Activated CD4-positive, alpha-beta T cell treated with anti-CD3 and anti-CD28 coated beads, Interleukin-2, amount 50 U/mL, for 24 hours (primary cell): ENCODE measurements at places on chromosomes 11 and 22.

DNA sequence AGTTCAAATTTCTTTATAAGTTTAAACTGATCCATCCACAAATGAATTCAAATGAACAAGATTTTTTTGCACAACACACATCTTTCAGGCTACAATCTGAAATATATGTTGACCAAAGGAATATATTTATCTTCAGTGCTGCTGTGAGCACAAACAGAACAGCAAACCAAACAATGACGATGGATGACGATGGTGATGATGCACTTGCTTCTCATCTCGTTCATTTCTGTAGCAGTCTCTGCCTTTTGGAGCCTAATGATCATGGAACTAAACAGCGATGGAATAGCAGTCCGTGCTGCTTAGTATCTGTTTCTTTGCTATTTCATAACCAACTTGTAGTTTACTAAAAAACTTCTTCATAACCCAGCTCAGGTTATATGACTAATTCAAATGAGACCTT, 220.7 kb upstream of the BLID start:
- no peak for DNase-seq

DNA sequence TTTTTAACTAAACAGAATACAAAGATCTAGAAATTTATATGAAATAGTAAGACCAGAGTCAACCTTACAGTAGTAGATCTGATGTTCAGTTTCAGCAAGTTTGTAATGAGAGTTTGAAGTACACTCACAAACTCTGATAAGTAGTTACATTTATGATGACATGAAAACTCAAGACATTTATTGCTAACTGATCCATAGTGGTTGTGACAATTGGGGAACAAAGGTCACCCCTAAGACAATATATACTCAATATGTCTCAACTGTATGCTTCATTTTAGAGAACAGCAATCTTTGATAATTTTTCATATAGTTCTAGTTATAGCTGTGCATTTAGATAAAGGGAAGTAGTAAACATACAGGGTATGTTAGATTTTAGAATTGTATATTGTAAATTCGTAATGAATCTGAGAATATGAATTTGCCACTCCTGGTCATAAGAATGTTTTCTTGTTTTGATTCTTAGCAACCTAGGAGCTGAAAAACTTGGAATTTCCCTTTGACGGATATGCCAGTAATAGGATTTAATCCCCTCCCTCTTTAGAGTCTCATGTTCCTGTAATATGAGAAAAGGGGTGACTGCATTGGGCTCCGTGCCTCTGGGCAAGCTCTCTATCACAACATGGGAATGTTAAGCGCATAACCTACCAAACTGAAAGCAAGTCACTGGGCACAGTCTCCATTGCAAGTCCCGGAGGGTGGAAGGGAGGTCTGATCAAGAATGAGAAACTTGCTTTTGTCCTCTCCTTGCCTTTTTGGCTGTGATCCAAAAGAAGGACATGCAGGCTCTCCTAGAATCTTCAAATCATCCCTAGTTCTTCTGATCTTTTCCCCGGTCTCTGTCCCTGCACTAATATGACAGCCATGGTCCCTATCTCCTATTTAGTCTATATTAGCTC, 11.4 kb downstream of the OR10D3 start:
- DNase-seq: no peak

DNA sequence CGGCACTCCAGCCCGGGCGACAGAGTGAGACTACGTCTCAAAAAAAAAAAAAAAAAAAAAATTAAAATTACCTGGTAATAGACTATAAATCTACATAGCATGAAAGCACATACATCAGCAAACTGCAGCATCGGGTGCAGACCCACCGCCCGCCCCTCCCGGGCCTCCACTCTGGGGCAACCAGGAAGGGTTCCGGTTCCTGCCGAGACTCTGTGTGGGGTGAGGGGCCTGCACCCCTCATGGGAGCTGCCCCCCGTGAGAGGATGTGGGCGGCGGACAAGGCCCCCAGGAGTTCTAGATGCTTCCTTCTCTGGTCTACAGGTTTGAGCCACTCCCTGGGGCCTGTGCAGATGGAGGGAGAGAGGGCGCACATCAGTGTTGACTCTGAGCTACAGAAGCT, 9.1 kb downstream of the DRD4 start:
- DNase-seq: no peak

DNA sequence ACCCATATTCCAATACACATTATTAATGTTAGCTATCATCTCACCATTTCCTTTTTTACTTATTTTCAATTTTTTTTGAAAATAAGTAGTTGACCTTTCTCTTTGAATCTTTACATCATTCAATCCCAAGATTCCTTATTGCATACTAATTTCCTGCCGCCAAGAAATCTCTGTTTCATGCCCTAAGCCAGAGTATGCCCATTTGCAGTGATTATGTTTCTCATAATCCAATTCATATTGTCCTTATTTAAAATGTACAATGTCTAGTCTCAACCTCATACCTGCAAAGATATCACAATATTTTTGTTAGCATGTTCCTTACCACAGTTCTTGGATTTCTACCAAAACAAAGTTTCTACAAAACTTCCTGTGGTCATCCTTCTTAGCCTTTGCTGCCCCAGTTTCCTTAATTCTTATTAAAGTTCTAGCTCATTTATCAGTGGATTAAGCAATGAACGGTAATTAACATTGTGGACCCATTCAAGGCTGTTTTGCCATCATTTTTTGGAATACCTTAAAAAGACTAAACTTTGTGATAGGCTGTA, 75.3 kb downstream of the CD44 start:
- no peak for DNase-seq

- DNase-seq: no peak
Measured at GRCh38 chr11:17684550-17684949, 34.8 kb upstream of the MYOD1 start.

DNA sequence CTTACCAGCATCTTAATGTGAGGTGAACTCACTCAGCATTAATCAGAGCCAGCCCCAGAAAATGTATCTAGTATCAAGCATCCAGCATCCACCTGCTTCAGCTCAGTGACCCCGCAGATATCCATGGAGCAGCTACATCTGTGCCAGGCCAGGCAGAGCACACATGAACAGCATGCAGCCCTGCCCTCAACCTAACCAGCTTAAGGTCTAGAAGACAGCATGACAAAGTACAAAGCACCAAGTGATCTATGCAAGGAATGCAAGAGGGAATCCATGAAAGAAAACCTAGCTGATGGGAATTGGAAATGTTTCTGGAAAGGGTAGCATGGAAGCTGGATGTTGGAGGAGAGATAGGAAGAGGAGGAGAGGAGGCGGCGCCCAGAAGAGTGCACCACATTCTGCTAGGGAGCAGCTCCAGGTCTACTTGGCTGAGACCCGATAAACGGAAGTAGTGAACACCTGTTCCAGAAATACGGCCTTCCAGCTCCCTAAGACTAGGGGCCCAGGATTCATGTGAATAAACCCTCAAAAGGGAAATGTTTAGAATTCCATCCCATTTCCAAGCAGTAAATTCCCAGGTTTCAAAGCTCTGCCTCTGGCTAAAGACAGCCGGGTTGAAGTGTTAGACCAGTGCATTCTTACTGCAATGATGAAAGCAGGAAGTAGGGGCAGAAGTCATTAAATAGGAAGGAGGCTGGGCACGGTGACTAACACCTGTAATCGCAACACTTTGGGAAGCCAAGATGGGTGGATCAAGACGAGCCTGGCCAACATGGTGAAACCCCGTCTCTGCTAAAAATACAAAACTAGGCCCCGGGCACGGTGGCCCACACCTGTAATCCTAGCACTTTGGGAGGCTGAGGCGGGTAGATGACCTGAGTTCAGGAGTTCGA, 23.5 kb upstream of the L3MBTL2 start:
- DNase-seq: no peak

DNA sequence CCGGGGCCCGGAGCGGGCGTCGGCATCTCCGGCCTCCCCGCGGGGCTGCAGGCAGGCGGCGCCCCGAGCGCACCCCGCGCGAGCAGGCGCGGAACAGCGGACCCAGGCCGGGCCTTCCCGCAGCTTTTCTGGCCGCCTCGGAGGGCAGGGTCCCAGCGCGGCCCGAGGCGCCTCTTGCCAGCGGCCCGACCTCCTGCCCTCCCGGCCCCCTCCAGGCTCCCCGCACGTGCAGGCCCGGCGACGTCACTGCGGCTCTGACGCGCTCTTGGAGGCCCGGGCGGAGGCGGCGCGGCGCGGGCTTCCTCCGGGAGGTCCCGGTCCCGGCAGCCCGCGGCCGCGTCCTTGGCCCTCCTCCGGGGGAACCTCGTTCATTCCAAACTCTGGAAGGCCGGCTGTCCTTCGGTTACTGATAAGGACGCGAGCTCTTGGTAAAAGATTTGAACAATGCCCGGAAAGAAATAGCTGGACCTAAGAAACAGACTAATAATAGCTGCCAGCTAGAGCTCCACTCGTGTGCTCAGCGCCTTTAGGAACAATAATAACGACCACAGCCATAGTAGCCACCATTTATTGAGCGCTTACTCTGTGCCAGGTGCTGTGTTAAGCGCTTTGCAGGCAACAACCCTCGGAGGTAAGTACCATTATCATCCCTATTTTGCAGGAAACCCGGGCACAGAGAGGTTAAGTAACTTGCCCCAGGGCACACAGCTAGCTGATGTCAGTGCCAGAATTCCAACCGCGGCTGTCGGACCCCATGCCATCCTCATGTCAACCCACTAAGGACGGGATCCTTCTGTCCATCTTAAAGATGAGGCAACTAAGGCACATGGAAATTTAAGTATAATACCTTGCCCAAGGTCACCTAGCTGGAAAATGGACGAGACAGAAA, 39.1 kb upstream of the CREB3L1 start:
- DNase-seq: peak; percentile 25

GRCh38 chr11:1736447-1736992, 13.9 kb downstream of the IFITM10 start:
- no peak for DNase-seq

DNA sequence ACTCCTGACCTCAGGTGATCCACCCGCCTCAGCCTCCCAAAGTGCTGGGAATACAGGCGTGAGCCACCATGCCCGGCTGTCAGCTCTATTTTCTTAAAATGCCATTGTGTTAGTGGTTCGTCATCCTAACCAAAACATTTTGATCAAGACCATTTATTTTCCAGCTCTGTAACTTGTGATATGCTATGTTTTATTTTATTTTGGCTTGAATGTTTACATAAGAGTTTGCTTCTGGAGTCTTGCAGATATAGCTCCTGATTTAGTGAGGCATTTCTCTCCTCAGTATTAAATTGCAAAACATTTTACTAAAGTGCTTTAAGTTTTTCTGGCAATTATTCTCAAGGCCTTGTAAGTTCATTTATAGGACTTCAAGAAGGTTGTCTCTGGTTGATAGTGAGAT, 4.4 kb downstream of the EP300 start:
- no peak for DNase-seq

DNA sequence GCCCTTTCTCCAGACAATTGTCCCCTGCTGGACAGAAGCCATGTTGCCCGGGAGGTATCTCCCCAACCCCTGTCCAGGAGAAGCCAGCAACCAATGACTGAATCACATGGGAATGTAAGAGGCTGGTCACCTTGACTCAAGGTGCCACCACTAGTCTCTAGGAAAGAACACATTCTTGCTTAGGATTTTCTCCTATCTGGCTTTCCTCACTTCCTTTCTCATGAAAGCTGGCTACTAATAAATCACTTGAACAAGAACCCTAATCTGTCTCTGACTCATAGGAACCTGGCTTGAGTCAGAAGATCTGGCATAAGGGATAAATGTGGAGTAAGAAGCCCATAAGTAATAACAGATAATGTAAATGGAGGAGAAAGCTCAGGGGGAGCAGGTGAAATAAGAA, 101.4 kb upstream of the C11orf87 start:
- DNase-seq: no peak

- DNase-seq: no peak
Measured at GRCh38 chr11:74005721-74006517, 3.0 kb downstream of the UCP3 start.

DNA sequence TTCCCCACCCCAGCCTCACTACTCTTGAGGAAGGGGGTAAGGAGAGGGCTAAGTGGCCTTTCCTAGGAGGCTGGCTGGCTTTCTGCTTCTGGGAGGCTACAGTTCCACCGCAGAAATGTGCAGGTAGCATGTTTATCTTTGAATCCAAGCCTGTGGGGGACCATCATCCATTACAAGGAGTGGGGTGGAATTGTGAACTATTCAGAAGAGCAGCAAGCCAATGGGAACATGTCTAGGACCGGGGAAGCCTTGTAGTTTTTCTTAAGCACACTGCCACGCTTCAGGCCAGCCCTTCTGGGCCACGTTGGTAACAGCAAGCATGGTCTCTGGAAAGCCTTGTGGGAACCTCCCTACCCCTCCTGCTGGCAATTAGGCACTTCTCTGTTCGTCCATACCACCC, 100.3 kb downstream of the AMOTL1 start:
- DNase-seq: no peak

DNA sequence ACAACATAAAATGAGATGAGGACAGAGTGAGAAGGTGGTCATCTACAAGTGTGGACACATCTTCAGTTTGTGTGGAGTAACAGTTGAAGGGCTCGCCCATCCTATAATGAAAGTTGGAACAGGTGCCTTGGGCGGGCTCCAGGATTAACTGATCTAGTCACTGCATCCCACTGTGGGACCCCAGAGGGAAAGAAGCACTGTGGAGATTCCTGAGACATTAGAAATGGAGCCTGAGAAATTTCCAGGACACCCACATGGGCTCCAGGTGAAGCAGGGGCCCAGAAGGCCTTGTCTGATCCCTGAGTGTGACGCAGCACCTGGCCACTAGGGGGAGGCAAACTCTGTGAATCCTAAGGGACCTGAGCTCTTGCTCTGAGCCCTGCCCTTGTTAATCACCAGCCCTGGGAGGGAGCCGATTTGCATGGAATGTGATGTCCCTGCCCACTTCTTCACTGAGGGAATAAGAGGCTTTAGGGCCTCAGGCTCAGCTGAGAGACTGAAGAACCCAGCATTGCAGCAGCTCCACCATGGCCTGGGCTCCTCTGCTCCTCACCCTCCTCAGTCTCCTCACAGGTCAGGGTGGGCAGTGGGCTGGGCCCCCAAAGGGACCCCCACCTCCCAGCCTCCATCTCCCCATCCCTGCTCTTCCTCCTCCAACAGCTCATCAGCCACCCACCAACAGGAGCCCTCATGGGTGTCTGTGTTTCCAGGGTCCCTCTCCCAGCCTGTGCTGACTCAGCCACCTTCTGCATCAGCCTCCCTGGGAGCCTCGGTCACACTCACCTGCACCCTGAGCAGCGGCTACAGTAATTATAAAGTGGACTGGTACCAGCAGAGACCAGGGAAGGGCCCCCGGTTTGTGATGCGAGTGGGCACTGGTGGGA, 98.4 kb downstream of the VPREB1 start:
- DNase-seq: peak; percentile 43

DNA sequence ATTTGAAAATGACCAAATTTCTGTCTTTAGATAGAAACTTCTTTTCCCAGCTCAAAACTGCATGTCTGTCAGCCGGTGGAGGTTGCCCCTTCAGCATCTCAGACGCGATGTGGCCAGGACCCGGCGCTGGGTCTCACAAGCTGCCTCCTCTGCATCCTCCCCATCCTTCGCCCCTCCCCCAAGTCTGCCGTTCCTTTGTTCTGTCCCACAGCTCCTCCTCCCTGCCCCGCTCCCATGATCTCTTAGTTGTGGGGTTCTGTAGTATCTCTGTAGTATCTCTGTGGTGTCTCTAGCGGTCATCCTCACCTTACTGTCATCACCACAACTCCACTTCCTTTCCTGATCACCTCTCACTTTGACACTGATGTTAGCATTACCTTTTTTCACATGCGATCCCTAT, 49.9 kb downstream of the TRAF6 start:
- no peak for DNase-seq

GRCh38 chr22:38317995-38318715, 922 bp upstream of the CSNK1E start:
- DNase-seq: no peak
